ENCODE measurements at places on chromosomes 2 and 18. TPM values are rescaled to one million over a fixed set of nuclear protein-coding genes. Genes with fewer than 3 reads are reported as not detected.

Gene TGFA
- 1.4 TPM for total RNA-seq

Gene HRH4
- not detected for total RNA-seq

Gene LIMS3
- total RNA-seq = 1.2 TPM

Gene RAPGEF4
- total RNA-seq = 1.7 TPM

Gene ESPNL
- 0.40 TPM for total RNA-seq

Gene PLA2R1
- 0.09 TPM for total RNA-seq

Gene HOXD1
- total RNA-seq = not detected

Gene MYOM1
- total RNA-seq = 1.4 TPM

Gene CD28
- not detected for total RNA-seq

Gene PRSS56
- total RNA-seq = 52.4 TPM

Gene DSG4
- total RNA-seq = not detected

Gene KLHL14
- total RNA-seq = 2.4 TPM

Gene C2orf78
- total RNA-seq = not detected

Gene VWC2L
- total RNA-seq = 0.23 TPM

Gene RBKS
- total RNA-seq = 0.86 TPM

Gene EPAS1
- 0.14 TPM for total RNA-seq

DNA sequence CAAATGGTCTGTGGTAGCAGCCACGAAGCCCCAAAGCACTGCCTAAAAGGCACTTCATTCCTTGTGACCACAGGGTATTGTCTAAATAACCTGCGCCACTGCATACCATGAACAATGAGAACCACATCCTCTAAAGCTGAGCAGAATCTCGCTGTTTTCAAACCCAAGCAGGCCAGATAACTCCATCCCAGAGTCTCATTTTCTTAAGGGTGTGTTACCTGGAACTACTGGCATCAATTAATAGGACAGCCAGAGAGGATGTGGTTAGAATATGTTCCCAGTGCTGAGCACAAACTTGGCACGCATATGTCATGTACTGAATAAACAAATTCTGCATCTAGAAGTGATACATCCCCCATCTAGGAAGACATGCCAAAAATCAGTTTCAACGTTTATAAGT, 13.0 kb downstream of the VPS4B start:
- no peak for DNase-seq

GRCh38 chr2:134640494-134640893, 78.3 kb downstream of the TMEM163 start:
- DNase-seq = no peak

DNA sequence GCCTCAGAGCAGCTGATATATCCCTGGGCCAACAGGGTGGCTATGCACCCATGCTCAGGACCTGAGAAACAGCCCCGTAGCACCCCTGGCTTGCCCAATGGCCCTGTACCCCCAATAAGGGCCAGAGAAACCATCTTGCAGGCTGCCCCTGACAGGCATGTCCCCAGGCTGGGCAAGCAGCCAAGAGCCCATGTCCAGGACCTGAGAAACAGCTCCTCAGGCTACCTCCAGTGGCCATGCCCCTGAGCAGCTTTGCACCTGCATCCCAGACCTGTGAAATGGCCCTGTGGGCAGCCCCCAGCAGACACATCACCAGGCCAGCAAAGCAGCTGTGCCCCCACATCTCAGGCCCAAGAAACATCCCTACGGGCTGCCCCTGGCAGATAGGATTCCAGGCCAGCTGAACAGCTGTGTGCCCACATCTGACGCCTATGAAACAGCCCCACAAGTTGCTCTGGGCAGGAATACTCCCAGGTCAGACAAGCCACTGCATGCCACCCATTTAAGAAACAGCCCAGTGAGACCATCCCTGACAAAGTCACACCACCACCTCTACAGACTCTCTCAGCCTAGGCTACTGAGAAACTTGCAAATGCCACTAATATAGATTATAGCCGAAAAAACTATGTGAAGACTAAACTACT, 84.1 kb downstream of the TMEM237 start:
- no peak for DNase-seq

GRCh38 chr18:25360301-25360899, 8.4 kb upstream of the ZNF521 start:
- no peak for DNase-seq

GRCh38 chr2:43109261-43109743, 117.1 kb downstream of the ZFP36L2 start:
- DNase-seq = no peak

DNA sequence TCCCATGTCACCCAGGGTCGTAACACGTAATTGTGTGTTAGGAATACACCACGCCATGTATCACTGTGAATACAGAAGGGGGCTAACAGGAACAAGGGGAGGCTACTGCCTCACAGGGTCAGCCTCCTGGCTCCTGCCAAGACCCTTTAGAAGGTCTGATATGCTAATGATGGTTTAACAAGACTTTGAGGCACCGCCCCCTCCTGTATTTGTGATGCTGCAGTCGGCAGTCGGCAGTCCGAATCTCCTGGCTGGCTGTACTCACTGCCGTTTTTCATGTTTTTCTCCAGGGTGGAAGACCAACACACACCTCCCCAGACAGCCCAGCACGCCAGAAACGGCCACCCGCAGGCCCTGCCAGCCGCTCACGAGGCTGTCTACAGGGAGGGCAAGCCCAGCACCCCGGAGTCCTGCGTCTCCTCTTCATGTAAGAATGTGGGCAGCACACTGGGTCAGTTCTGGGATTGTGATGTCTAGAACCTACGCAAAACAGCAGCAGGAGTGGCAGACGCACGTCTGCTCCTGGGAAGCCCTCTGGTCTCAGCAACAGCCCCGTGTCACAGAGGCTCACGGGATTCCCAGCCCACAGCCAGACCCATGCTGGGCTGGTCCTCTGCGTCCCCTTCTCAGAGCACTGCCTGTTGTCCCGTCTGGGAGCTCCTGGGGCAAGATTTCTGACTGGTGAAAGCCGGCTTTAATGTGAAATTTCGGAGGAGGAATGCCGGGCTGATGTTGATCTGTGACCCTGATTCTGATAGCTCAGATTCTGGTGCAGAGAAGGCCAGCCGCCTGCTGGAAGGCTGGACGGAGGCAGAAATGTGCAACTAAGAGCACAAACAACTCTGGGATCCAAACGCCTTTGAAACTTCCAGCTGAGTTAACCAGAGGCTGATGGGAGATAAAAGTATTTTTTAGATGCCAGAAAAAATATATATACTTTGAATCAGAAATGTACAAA, 39.7 kb upstream of the B3GNT7 start:
- DNase-seq = no peak

DNA sequence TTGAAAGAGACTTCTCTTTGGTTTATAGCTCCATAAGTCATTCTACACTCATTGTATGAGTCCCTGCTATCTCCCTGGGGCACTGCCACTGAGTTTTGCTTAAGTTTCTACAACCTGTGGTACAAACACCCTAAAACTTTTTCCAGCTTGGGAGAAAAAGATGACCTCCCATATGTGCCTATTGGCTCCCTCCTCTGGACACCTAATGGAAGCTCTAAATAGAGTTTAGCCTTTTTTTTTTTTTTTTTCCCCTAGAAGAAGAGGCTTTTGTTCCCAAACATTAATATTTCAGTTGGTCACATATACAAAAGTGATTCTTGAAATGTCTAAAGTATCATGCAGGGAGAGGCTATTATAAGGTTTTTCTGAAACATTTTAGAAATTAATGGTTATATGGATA, 547.2 kb upstream of the TMEFF2 start:
- DNase-seq = no peak

DNA sequence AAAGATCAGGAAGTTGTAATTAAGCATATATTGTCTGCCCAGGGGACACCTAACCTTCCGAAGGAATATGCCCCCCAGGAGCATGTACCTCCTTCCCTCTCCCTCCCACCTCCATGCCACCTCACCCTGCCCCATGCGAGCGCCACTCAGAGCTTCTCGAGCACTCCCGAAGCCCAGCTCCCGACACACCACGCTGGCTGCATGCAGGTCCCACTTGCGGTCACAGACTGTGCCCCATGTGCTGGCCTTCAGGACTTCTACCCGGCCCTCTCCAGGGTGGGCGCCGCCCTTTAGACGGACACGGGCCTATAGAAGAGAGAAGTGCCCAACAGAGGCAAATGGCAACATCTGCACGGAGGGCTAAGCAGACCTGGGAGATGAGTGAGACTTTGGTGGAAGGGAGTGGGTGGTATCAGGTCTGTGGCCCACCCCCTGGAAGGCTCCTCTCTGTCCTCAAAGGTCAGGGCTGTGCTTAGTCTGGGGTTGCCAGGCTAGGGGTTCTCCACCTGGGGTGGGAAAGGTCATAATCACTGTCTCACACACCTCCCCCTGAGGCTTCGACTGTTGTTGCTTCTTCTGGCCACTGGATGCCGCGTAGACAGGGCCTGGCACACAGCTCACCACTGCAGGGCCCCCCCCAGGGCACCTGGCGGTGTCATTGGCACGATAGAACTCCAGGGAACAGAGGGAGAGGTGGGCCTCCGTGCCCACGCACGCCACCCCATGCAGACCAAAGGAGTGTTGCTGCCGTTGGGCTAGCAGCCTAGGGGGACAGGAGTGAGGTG, 6.6 kb downstream of the HTRA2 start:
- no peak for DNase-seq

- DNase-seq = no peak
Observed at GRCh38 chr2:184326066-184326465, 272.3 kb upstream of the ZNF804A start.

GRCh38 chr2:203492965-203493364, 42.1 kb downstream of the RAPH1 start:
- DNase-seq = no peak

DNA sequence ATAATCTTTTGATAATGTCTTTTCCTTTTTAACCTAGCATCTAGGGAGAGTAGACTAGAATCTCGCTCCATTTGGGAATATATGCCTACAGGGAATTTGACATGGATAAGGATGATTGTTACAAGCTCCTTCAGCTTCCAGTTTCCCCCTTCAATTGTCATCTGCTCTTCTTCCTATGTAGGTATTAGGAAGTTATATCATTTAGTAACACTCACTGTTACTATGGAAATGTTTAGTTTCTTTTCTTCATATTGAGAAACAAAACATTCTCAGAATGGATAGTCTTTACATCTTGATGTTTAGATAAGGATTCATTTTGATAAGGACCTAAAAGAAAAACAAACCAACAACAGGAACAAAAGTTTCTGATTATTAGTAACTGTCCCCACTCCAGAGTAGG, 127.6 kb downstream of the PHLPP1 start:
- no peak for DNase-seq

DNA sequence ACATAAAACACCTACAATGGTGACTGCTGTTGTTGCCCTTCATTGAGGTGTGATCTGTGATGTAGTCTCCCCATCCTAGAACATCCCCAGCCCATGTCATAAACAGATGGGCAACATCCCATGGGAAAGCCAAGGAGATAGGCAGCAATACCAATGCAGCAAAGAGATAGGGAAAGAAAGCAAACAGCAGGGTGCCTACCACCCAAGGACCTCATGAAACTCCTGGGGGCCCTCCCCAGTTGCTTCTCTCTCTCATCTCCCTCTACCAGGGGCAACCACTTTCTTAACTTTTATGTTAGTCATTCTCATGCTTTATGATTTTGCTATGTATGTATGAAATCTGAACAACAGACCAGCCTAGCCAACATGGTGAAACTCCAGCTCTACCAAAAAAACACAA, 8.1 kb upstream of the ITPRIPL1 start:
- DNase-seq = no peak

DNA sequence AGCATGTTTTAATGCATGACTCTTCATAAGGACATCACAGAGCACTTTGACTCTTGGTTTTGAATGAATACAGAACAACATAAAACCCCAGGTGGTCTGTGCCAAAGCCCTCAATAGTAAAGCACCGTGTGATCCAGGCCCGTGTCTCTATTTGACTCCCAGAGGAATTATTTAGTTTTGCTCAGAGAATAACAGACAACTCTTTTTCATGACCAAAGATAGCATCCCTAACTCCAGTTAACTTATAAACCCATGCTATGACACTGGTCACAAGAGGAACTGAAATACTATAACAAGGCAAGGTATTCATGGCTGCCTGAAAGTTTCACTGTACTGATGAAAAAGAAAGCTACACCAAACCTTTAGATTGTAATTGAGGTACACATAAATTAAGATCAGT, 128.4 kb downstream of the IKZF2 start:
- DNase-seq = no peak

- DNase-seq = no peak
Observed at GRCh38 chr18:58525517-58525916, 103.4 kb downstream of the ALPK2 start.

- DNase-seq = no peak
Observed at GRCh38 chr2:27178469-27178868, 29.7 kb downstream of the TCF23 start.

GRCh38 chr2:233999182-233999581, 51.3 kb upstream of the SPP2 start:
- no peak for DNase-seq

- peak; percentile 35 for DNase-seq
Observed at GRCh38 chr2:219073413-219074129, 12.8 kb upstream of the IHH start.

GRCh38 chr2:199829628-199830027, 21.4 kb downstream of the FTCDNL1 start:
- no peak for DNase-seq

DNA sequence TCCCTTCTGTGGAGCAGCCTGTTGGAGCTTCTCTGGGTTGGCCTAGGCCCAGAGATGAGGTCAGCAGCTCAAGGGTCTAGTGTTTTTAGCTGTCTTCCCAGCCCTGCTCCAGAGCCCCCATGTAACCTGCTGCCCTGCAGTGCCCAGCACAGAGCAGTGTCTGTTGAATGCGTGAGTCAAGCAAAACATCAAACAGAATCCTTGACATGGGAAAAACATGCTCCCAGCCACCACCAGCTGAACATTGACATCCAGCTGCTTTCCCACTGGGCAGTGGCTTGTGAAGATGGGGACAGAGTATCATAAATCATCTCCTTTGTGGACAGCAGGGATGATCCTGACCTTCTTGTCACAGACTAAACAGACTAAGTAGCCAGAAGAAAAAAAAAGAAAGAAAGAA, 22.6 kb downstream of the IMPA2 start:
- DNase-seq = no peak

- no peak for DNase-seq
Observed at GRCh38 chr2:191012845-191013681, 908 bp downstream of the STAT1 start.

DNA sequence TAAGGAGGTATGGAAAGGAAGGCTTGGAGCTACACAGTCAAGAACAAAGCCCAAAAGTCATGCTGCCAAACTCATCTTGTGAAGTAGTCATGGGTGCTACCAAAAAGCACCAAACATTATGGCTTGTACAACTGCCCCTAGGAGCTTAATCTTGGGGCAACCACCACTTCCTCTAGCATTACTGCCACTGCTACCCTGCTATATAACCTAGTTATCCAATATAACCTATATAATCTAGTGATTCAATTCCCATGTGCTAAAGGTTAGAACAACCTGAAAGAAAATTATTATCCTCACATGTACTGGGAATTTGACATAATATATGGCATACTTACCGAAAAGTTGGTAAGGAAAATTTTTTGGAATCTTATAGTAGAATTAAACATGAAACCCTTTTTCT, 102.6 kb upstream of the RBBP8 start:
- DNase-seq = no peak

DNA sequence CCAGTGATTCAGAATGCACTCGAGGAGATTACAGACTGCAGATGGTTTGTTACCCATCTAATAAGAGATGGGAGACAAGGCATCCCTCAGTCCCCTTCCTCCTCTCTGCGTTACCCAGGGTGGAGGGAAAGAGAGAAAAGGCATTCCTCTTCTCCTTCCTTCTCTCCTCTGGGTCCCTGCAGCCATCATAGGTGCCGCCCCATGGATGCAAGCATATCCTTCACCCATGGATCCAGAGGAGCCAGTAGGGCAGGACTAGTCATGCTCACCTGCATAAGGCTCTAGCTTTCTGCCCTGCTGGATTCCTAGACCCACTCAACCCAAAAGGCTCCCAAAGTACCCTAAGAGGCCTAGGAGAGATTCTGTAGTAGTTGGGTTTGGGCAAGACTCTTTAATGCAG, 20.4 kb downstream of the CMPK2 start:
- DNase-seq = no peak

- DNase-seq = no peak
Observed at GRCh38 chr2:164681009-164681408, 59.7 kb upstream of the GRB14 start.

All from neural crest cell (in vitro differentiated cells).